ELR (cell line): ENCODE measurements at places on chromosomes 13 and 19.

GRCh38 chr13:35129500-35129899 is 187.4 kb downstream of the NBEA start:
- DNase-seq, result no peak

DNA sequence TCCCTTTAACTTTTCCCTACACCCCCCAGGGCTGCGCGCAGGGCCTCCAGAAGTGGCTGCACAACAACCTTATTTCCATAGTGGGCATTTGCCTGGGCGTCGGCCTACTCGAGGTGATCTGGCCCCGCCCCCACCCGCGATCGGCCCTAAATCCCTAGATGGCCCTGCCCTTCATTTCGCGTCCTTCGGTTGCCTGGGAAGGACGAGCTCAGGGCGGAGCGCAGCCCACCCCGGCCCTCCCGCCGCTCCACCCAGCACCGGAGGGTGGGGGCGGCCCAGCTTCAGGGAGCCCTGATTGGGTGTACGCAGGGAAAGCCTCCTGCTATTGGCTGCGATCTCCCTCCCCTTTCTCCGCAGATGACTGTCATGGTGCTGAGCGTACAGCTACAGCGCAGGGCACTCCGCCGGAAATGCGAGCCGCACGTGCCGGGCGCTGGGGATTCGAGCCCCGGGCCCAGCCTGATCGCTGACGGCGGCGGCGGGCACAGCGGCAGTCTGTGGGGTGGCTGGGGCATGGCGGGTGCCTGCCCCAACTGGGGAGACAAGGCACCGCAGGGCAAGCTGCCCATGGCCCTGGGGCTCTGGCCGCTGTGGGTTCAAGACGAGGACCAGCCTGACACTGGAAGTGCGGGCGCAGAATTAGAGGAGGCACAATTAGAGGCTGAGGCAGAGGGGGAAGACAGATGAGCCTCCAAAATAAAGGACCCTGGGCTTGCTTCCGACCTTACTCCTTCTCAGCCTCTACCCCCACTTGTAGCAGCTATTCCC is 4.3 kb downstream of the CD37 start:
- DNase-seq, result no peak

DNA sequence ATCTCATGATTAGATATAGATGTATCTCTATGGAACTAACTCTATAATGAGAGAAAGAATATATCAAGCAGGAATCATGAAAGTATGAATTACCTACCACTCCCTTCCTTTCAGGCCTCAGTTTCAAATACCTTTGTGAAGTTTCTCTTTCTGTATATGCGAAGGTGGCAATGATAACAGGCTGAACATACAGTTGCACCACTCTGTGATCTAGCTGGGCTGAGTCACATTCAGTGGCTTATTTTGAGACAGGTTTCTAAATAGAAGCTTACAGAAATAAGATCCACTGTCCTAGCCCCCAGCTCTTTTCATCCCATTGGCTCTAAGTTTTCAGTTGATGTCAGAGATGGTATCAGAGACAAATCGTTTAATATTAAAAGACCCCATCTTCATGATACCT is 662.0 kb downstream of the SLITRK1 start:
- no peak for DNase-seq

DNA sequence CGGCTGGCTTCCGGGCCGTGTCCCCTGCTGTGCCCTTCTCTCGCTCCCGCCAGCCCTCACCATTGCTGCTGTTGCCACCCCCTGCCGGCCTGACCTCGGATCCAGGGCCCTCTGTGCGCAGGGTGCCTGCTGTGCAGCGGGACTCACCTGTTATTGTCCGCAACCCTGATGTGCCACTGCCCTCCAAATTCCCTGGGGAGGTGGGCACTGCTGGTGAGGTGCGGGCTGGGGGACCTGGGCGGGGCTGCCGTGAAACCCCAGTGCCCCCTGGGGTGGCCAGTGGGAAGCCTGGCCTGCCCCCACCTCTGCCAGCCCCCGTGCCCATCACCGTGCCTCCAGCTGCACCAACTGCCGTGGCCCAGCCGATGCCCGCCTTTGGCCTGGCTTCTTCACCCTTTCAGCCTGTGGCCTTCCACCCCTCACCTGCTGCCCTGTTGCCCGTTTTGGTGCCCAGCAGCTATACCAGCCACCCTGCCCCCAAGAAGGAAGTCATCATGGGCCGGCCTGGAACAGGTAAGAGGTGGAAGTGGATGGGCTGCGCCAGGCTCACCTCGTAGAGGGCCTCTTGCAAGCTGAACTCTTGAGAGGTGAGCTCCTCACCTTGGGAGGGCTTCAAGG is 5.1 kb downstream of the CIC start:
- no peak for DNase-seq

- no peak for DNase-seq
Measured at GRCh38 chr13:112204346-112205327, 137.7 kb downstream of the SOX1 start.

DNA sequence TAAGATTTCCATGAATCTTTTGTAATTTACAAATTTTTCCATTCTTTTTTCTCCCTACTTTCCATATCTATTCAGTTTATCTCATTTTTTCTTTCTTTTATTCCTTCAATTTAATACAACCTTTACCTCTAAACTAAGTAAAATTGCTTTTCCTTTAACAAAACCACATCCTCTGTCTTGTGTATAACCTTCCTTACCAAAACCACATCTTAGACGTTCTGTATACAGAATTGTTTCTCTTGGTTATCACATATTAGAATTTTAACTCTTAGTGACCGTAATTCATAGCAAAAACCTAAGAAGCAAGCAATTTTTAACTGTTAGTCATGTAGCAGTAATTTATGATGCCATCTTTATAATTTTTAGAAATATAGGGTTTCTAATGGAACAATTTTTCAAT is 15.0 kb downstream of the PPP5C start:
- no peak for DNase-seq

- DNase-seq, result no peak
Measured at GRCh38 chr13:77338961-77339401, 12.1 kb upstream of the MYCBP2 start.

DNA sequence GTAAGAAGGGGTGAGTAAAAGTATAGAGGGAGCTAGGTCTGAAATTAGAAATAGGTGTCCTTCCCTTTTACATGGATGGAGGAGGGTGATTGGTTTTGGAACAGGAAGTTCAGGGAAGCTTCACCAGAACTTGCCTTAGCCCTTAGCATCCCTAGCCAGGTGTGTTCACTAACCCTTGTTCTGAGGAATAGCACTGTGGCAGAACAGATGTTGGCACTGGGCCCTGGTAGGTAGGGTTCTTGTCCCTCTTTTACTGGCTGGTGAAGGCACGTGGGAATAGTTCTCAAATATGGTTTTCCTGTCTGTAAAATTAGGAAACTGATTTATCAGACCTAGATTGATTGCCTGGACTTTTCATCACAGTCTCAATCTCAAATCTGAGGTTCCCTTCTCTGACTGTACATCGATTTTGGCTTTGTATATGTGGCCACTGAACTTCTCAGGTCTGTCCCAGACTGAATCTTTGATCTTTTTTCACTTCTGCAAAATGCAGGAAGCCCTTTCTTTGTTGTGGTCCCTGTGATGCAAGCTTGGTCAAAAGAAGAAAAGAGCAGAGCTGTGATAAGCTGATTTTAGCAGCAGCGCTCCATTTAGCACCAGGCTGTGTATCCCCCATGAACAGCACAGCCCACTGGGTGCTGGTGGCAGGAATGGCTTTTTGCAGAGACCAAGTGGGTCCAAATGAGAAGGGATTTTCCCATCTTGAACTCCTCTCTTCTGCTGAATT is 86.2 kb upstream of the HTR2A start:
- DNase-seq, result no peak

DNA sequence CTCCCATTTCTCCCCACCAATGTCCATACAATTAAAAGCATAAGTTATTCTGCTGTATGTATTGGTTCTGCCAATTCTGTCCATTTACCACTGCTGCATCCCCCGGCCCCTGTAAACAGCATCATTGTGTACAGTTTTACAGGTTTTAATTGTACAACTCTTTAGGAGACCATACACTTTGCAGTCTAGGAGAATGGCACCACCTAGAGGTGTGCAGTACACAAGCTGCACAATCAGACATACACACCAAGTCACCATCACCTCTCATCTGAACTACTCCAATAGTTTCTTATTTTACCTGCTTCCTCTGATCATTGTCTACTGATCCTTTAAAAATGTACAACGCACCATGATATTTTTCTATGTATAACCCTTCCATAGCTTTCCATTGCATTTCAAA is 855.9 kb upstream of the KLHL1 start:
- DNase-seq, result peak; percentile 19

GRCh38 chr13:49303533-49304252 is 56.0 kb downstream of the CDADC1 start:
- peak; percentile 13 for DNase-seq

DNA sequence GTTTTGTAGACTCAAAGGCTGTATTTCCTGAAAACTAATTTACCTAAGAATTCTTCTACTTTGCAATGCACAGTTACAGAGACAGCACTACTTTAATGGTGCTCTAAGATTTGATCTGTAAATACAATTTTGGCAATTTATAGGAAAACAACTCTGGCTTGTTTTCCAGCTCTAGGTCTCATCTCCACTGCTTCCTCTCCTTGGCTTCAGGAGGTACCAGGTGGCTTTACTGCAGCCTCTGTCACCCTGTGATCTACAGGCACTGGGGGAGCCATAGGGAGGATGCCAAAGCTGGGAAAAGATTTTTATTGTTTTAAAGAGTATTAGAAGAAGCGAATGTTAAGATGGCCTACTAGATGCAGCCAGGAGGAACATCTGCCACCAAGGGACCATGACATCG is 1563.6 kb downstream of the OLFM4 start:
- DNase-seq, result no peak
